ENCODE measurements at places on chromosomes 3 and 15.

DNA sequence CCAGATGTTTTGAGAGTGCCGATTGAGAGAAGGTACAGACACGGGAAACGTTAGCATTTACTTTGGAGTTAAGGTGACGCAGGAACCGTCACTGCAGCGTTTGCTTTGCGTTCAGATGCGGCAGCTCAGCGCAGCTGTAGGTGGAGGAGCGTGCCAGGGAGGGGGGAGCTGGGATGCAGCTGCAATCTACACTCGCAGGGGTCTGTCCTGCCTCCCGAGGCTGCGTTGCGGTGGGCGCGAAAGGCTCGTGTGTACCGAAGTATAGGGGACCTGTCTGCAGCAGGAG, 425 bp upstream of the FYTTD1 start:
- no peak for DNase-seq

GRCh38 chr15:57537488-57538264, 54.0 kb upstream of the MYZAP start:
- DNase-seq: no peak

- DNase-seq: no peak
These were observed 295.3 kb downstream of the VPS13C start for GRCh38 chr15:61764981-61765380.

DNA sequence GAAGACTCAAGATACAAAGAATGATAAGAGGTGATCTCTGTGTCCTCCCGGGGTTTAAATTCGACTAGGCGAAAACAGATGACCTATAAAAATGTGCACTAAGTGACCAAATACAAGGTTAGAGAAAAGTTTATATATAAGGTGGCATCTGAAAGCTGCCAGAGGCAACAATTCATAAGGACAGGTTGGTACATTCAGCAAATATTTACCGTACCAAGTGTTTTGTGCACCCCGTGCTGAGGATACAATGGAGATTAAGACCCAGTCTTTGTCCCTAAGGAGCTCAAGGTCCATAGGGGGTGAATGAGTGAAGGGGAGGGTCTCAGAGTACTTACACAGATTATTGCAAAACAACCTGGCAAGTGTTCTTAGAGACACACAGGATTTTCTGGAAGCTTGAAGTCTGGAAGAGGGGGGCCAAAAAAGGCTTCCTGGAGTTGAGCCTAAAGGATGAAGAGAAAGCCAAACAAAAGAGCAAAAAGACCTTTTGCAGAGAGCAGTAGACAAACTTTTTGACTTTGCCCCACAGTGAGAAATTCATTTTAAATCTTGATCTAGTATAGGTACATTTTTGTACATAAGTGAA, 71.4 kb upstream of the LRIG1 start:
- DNase-seq: no peak

DNA sequence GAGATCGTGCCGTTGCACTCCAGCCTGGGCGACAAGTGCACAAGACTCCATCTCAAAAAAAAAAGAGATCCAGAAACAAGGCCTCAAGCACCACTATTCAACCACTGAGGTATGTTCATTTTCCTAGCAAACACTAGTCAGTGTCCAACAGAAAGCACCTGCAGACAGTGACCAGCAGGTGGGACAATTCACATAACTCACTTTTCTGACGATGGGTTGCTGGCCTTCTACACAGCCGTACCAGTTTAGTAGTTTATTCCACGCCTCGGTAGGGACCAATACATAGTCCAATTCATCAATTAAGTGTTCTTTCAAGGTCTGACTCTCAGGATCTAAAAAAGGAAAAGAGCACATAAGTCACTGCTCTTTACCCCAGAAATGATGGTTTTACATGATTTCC, 12.4 kb downstream of the USP4 start:
- no peak for DNase-seq

Measured in fibroblast of skin of scalp (primary cell).